ENCODE measurements at places on chromosomes 5 and 9. TPM values are rescaled to one million over a fixed set of nuclear protein-coding genes. Genes with fewer than 3 reads are reported as not detected.

DNA sequence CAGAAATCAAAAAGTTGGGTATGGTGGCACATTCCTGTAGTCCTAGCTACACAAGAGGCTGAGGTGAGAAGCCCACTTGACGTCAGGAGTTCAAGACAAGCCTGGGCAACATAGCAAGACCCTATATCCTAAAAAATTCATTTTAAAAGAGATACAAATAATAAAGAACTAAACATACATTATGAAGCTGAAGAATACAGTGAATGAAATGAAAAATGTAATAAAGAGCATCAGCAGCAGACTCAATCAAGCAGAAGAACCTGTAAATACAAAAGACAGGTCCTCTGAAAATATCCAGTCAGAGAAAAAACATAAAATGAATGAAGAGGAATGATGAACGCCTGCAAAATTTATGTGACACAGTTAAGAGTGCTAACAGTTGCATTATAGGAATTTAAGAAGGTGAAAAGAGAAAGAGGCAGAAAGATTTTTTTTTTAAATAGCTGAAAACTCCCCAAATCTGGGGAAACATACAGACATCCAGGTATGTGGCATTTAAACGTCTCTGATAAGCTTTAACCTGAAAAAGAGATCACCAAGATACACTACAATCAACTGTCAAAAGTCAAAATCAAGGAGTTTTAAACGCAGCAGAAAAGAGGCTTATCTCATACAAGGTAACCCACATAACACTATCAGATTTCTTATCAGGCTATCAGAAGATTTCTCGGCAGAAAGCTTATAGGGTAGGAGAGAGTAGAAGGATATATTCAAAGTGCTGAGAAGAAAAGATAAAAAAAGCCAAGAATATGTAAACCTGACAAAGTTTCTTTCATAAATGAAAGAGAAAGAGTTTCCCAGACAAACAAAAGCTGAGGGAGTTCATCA, 57.6 kb downstream of the PRRC1 start:
- no peak for DNase-seq

DNA sequence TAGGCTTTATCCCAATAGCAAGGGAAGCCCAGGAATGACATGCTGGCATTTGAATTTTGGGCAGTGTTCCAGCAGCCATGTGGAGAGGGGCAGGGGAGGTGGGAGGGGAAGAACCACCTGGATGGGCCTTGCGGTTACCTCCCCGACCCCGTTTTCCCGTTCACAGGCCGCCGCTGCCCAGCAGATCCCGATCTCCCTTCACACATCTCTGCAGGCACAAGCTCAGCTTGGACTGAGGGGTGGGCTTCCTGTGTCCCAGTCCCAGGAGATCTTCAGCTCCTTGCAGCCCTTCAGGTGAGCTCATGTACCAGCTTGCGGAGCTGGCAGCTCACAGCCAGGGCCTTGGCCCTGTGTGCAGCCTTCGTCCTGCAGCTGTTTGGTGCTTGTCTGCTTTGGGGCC, 15.7 kb upstream of the POMT1 start:
- DNase-seq, result no peak

Gene SH3RF2
- total RNA-seq, result 37.1 TPM

DNA sequence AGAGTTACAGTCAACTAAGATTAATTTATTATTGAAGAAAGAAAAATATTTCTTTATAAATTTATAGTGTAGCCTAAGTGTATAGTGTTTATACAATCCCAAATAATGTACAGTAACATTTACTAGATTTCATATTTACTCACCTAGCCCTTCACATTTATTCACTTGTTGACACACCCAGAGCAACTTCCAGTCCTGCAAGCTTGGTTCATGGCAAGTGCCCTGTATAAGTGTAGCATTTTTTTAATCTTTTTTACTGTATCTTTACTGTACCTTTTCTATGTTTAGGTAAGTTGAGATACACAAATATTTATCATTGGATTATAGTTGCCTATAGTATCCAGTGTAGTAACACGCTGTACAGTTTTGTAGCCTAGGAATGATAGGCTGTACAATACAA, 119.9 kb downstream of the SPATA31D1 start:
- DNase-seq, result no peak

Gene DMXL1
- 9.2 TPM for total RNA-seq

- DNase-seq, result peak; percentile 85
Observed at GRCh38 chr9:113957821-113958341, 81.8 kb downstream of the ZNF618 start.

DNA sequence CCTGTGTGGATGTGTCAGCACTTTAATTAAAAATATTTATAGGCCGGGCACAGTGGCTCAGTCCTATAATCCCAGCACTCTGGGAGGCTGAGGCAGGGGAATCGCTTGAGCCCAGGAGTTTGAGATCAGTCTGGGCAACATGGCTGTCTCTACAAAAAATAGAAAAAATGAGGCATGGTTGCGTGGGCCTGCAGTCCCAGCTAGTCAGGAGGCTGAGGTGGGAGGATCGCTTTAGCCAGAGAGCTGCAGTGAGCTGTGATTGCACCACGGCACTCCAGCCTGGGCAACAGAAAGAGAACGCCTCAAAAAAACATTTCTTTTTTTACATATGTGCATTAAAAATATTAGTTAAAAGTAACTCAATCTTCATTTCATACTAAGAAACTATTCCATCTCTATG, 6.2 kb downstream of the TBC1D9B start:
- DNase-seq, result no peak

DNA sequence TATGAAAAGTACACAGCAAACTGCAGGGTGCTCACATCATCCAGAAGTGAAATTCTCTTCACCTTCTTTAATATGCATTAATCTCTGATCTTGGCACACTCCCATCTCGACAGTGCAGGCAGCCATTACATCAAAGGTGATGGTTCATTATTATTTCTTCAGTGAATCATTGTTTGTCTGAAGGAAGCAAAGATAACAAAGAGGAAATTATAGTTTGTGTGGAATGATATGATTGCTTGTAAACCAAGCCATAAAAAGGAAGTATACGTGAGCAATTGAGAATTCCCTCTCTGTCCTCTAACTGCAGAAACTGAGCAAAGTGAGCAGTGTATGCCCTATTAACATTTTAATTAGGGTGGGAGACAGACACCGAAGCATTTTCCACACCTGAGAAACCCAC, 171.6 kb upstream of the PPP1R2B start:
- DNase-seq, result no peak

Gene AQP7
- not detected for total RNA-seq

DNA sequence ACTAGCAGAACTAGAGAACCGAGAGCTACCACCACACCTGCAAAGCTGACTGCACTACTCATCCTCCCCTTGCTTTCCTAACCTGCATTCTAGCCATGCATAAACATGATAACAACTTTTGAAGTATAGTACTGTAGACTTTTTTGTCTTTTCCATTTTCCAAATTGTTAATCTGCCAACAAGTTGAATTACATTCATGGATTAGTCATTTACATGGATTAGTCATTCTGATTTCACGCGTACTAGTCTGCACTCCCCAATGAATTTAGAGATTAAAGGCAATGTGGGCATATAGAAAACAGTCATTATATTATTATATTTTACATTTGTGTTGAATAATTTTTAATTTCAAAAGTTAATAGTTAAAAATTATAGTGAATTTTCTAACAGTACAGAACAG, 81.4 kb downstream of the EDIL3 start:
- no peak for DNase-seq

DNA sequence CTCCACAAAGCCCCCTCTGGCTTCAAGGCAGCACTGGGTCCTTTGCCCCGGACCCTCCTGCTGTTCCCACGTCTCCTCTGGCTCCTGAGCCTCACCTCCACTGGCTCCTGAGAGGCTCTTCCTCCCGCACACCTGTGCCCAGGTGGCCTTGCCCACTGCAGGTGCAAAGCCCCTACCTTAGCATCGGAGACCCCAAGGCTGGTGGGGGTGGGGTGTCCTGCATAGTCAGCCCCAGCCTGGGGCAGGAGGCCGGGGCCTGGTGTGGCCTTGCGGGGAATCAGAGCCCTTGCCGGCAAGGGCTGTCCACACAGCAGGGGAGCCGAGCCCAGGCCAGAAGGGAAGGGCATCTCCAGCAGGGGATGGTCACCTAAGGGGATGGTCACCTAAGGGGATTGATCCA, 41.3 kb upstream of the CEP72 start:
- no peak for DNase-seq

Gene EQTN
- total RNA-seq, result 0.27 TPM

Data from foreskin keratinocyte (primary cell).